ENCODE measurements at places on chromosomes 16 and 17.

DNA sequence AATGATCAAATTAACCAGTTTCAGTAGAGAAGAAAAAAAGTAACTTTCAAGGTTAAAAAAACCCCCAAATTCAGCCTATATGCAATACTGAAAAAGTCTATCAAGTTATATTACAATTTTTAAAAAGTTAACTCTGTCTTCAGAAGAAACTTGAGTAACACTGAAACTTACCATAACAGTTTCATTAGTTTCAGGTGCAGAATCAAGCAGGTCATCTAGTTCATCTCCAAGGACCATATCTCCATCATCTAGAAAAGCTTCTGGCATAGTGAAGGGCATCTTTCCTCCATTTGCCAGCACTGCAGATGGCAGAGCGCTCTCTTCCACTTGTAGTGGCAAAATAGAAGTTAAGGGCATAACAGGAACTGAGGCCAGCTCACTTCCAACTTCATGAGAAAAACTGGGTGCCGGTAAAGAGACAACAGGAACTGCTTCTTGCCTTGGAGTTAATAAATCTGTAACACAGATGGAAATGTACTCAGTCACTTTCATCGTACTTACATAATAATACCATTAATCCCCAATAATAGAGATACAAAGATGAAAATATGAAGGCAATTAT, 22.9 kb downstream of the ZC3H7A start:
- DNase-seq, result no peak

DNA sequence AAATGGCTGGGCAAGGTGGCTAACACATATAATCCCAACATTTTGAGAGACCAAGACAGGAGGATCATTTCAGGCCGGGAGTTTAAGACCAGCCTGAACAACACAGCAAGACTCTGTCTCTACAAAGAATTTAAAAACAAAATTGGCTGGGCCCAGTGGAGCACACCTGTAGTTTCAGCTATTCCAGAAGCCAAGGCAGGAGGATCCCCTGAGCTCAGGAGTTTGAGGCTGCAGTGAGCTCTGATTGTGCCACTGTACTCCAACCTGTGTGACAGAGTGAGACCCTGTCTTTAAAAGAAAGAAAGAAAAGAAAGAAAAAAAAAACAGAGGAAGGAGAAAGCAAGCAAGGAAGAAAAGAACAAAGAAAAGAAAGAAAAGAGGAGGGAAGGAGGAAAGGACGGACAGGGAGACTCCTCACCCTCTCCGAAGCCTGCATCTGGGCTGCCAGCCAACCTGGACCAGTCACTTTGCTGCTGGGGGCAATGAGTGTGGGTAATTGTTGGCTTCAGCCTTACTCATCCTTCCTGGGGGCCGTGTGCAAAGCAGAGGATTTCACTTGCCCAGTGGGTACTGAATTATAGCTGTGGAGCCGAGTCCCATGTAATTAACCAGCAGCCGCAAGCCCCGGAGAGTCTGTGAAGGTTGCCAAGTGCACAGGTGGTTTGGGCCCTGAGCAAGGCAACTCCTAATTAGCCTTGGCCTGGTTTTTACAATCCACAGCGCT, 6.7 kb upstream of the MT4 start:
- DNase-seq, result no peak

DNA sequence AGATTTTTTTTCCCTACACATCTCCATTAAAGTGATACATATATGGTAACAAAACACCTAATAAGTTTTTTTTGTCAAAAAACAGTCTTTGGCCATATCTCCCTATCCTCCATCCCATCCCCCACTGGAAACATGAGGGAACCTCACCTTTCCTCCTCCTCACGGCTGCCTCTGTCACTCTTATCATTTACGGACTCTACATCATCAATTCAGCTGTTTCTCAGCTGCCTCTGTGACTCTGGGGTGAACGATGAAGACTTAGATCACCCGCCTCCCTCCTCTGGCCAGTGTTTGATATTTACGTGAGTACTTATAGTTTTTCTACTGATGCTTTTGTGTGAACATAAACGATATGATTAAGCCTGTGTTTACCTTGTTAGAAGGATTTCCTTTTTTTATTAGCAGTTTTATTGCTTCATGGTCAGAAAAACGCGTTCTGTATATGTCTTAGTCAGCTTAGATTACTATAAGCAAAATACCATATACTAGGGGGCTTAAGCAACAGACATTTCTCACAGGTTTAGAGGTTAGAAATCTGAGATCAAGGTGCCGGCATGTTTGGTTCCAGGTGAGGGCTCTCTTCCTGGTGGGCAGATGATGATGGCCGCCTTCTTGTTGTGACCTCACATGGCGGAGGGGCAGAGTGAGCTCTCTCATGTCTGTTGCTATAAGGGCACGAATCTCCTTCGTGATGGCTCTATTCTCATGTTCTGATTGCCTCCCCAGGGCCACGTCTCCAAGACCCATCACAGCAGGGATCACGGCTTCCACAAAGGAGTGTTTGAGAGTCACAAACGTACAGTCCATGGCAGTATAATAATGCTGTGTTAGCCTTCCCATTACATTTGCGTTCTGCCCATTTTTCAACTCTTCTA, 32.1 kb downstream of the DNAH17 start:
- DNase-seq, result no peak

DNA sequence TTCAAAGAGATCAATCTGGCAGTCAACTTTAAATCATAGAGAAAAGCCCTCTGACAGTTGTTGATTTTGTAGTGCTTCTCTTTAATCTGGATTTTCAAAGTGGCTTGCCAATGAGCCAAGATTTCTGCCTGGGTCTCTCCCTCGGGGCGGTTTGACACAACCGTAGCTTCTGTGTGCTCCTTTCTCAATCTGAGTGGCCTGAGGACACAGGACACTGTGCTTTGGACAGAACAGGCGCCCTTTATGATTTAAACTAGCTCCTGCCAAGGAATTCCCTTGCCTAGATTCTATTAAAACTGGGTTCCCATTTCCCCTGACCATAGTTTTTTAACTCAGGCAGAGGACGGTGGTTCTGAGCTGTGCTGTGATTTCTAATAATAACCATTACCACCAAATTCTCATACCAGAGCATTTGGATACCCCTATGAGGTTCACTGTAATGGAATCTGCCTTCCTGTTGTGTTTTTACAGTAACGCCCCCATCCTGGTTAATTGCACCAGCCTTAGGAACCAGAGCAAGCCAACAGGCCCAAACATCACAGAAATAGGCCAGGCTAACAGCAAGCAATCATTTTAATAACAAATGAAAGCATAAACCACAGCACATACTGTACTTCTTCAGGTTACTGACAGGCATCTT, 4.0 kb downstream of the ZFHX3 start:
- no peak for DNase-seq

GRCh38 chr16:3478242-3478925, 16.9 kb downstream of the C16orf90 start:
- DNase-seq, result no peak

GRCh38 chr16:85036236-85037049, 8.8 kb downstream of the KIAA0513 start:
- no peak for DNase-seq

DNA sequence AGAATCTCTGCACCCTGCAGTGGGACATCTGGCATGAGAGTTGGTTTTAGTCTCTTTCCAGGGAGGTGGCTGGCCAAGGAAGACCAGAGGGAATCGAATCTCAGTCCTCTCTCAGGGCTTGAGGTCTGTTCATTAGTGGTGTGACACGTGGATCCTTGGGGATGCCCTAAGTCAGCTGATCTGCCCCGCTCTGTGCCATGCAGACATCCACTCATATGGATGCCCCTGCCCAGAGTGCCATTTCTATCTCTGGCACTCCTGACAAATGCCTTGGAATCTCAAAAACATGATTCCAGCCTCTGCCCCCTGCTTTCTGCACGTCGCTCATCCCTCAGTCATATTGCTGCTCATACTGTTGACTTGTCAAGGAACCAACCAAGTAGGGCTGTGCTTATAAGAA, 38.8 kb downstream of the WSCD1 start:
- DNase-seq, result no peak

GRCh38 chr16:50539053-50539695, 9.0 kb upstream of the NKD1 start:
- no peak for DNase-seq

- no peak for DNase-seq
Measured at GRCh38 chr17:57956291-57957119, 1.3 kb upstream of the CUEDC1 start.

GRCh38 chr16:72430121-72430520, 258.2 kb upstream of the PMFBP1 start:
- DNase-seq, result no peak

DNA sequence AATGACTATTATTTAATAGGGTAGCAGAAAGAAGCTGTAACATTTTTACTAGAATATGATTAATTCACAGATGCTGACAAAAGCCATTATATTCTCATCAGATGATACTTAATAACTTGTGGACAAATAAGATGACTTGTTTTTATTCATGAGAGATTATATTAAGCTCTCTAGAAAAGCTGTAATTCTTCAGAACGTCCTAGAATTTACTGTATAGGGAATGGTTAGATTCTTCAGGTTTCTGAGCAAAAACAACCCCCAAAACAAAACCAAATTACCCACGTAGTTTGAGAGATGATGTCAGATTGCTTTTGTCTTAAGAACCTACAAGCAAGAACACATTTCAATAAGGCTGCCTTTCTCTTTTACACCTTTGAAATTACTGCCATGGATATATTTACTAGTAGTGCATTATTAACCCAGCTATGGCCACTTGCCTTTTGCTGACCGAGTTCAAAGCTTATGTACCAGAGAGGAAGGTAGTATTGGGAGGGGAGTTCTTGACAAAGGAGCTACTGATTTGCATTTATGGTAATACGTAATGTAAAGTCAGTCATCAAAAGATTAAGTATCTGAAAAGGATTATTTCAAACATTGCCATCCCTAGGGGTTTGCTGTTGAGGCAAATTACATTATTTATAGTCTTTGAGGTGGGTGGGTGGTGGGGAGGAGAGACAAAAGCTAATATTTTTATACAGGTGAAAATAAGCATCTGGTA, 51.7 kb downstream of the NLK start:
- no peak for DNase-seq

DNA sequence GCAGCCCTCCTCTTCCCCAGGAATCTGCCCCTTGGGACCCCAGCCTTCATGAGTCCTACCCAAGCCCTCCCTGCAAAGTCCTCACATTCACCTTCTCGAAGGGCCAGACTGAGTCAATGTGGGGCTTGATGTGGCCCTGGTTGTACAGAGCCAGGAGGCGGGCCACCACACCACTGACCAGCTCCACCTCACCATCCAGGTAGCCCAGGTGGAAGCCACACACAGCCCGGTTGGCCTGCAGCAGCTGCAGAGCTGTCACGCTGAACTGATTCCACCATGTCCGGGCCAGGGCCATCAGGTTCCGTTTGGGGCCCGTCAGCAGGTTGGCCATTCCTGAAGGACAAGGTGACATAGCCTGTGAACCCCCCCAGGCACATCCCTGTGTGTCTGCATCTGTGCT, 6.0 kb downstream of the VAT1 start:
- no peak for DNase-seq

DNA sequence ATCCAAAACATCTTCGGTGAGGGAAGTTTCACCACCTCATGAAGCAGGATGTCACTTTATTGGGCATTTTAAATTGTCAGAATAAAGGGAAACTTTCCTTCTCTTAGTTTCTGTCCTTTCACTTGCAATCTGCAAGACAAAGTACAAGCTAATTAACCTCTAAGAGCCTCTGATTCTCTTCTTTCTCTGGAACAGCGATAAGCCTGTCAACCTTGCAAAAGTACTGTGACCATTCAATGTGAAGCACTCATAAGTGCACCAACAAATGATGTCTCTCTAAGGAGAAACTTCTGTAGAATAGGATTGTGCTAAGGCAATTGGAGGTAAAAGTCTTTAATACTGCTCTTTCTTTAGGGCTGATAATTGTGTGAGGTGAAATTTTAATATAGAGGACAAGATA, 1622.3 kb downstream of the CDH8 start:
- DNase-seq, result no peak

DNA sequence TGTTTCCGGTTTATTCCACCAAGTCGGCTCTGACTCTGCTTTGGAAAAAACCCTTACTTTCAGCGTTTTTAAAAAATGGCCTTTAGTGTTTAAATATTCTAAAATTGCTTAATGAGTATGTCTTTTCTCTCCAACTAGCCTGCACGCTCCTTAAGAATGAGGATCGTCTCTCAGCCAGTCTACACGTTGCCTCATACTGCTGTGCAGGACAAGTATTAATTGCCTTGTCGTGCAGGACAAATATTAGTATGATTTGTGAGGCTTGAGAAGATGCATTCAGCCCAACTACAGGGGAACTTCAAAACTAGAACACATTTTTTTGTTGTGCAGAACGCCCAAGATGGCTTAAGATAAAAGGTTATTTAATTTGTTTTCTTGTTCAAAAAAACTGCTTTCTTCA, 61.2 kb downstream of the MARCHF10 start:
- DNase-seq, result no peak

GRCh38 chr17:56913353-56913866, 439 bp downstream of the TRIM25 start:
- no peak for DNase-seq

- DNase-seq, result no peak
Measured at GRCh38 chr17:41322903-41323895, 7.7 kb upstream of the KRTAP17-1 start.

DNA sequence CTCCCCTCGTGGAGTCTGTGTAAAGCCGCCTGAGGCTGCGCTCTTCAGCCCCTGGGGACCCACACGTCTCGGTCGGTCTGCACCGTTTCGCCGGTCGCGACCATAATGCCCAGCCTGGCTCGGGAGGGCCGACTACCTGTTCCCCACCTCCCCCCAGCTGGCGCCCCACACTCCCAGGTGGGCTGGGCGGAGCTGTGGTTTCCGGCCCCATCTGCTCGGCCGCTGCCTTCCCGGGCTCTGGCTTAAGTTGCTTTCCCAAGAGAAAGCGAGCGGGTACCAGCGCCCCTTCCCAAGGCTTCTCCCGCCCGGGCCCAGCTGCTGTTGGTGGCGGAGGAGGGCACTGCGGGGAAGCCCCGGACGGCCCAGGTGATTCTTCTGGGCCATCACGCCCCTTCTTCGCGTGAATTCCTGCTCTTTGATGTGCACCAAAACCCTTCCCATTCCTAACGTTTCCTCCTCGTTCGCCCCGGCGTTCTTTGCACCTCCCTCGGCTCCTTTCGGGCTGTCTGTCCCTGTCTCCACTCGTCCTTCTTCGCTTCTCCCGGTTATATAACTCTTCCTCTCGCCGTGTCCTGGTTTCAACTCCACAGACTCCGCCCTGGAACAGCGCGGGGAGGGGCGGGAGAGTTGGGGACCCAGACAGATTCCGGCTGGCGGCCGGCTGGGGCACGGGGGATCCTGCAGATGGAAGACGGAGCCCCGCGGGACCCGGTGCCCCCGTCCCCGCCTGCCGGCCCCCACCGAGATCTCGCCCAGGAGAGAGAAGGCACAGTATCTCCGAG, 2.0 kb downstream of the KDM6B start:
- no peak for DNase-seq

- no peak for DNase-seq
Measured at GRCh38 chr16:79171931-79172705, 428.4 kb downstream of the MAF start.

- DNase-seq, result no peak
Measured at GRCh38 chr16:57686577-57686976, 8.0 kb upstream of the DRC7 start.

DNA sequence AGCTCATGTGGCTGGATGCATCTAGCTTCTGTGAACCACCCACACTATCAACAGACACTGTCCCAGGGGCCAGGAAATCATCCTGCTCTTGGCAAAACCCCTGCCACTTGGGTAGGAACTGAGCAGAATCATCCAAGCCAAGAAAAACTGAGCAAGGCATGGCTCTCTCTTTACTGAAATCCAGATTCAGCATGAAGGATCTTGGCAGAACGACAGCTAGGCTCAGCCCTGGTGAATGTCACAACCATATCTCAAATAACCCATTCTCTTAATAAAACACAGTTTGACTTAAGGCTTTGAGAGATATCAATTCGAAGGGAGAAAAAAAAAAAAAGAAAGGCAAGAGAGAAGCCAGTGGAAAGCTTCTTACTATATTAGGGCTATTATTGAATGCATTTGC, 72.2 kb downstream of the MAF start:
- no peak for DNase-seq

Data from stimulated activated CD4-positive, alpha-beta T cell treated with anti-CD3 and anti-CD28 coated beads, TNF-alpha, amount 100 ng/mL, for 4 hours (primary cell).